ENCODE measurements at places on chromosomes 12 and 14. TPM values are rescaled to one million over a fixed set of nuclear protein-coding genes. Genes with fewer than 3 reads are reported as not detected.

CDCA3 gene
- total RNA-seq, result 13.9 TPM

FGD4 gene
- 17.4 TPM for total RNA-seq

ARG2 gene
- 35.6 TPM for total RNA-seq

SLC38A4 gene
- 2.4 TPM for total RNA-seq

NGB gene
- not detected for total RNA-seq

TAS2R46 gene
- 0.40 TPM for total RNA-seq

MFAP5 gene
- total RNA-seq, result 3.3 TPM

GRCh38 chr12:57454566-57455373, at the start of gene INHBE:
Gene INHBE (plus strand): TSS chr12:57455307. CDS start chr12:57455537, 230 bp downstream.
- no peak for ATAC-seq

GRCh38 chr12:130831876-130832405, 7.1 kb downstream of the STX2 start:
- no peak for ATAC-seq

- ATAC-seq, result no peak
Observed at GRCh38 chr12:45671254-45671653, 58.3 kb upstream of the ARID2 start.

GRCh38 chr14:49766839-49767238, 1.1 kb upstream of the KLHDC2 start:
- peak; percentile 8 for ATAC-seq

- ATAC-seq, result no peak
Observed at GRCh38 chr12:48037267-48037915, 33.1 kb upstream of the COL2A1 start.

GRCh38 chr14:104387022-104388010, 192.2 kb upstream of the C14orf180 start:
- ATAC-seq, result no peak

DNA sequence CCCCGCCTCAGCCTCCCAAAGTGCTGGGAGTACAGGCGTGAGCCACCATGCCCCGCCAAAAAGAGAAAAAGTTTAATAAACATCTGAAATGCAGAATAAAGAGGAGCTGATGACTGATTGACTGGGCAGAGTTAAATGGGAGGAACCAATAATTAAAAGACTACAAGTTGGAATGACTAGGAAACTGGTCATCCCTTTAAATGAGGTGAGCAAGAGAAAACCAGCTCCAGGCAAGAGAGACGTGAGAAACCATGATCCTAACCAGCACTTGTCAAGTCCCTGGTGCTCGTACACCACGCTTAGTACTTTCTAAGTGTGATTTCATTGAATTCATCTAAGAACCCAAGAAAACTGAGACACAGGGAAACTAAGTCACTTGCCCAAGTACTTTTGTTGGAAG, 47.9 kb downstream of the MAP1LC3B2 start:
- no peak for ATAC-seq

DNA sequence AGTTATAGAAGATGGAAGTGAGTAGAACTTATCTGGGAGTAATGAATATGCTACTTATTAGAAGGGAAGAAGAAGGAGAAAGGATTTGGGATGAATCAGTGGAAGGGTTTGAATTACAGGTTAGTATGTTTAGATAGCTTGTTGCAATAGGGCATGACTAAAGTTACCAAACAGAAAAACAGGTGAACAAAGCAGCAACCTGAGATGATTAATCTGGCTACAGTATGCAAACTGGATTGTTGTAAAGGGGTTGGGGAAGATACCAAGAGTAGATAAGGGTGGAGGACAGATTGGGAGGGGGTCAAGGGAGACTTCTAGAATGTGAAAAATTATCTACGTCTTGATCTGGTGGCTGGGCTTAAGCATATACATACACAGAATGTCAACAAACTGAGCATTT, 73.4 kb upstream of the CLEC14A start:
- ATAC-seq, result no peak

GRCh38 chr14:86938320-86938719, 1054.7 kb downstream of the GALC start:
- no peak for ATAC-seq

DNA sequence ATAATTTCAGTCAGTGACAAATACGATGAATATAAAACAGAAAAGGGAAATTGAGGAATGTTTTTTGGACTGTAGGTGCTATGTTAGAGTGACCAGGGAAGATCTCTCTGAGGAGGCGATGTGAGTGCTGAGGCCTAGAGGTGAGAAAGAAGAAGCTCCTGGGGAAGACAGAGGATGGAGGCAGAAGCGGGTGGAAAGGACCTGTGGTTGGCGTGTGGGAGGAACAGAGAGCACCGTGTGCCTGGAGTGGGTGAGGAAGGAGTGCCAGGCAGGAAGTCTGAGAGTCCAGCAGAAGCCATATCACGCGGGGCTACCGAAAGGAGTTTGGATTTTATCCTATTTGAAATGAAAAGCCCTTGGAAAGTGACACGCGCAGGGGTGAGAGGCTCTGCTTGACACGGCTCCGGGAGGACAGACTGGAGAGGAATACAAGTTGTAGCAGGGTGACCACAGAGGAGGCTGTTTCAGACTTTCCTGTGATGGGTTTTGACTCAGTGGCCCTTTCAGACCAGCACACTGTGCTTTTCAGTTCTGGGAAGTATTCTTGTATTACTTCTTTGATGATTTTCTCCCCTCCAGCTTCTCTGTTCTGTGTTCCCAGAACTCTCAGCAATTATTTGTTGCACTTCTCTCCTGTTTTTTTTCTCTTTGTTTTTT, 96.9 kb downstream of the VRK1 start:
- ATAC-seq, result no peak

GRCh38 chr12:89932954-89933353, 224.3 kb upstream of the ATP2B1 start:
- no peak for ATAC-seq

- ATAC-seq, result peak; percentile 66
Observed at GRCh38 chr12:5442251-5443006, 10.5 kb downstream of the NTF3 start.

- ATAC-seq, result no peak
Observed at GRCh38 chr12:61137677-61138414, 1122.4 kb upstream of the USP15 start.
